ENCODE measurements at places on chromosomes 6 and 20.

- peak; percentile 61 for DNase-seq
Measured at GRCh38 chr6:166286839-166287271, 21.3 kb downstream of the PRR18 start.

DNA sequence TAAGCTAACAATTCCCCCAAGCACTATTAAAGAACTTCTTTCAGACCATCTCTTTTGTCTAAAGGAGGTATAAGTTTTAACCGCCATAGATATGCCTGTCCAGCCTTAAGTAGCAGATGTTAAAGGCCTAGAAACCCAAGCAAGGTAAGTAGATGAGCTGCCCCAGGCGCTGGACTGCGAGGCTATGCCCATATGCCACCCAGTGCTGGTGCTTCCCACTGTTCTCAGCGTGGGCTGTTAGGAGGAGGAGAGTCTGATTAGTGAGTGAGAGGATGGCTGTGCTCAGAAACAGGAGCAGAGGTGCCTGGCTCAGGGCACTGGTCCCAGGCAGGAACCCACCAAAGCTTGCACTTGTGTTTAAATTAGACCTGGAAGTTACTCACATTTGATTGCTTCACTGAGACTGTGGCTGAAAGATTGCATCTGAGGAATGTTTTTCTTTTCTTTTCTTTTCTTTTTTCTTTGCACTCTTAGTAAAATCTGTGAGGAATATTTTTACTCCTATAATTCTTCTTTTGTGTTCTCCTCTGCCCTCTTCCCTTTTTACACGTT is 32.2 kb downstream of the PRPH2 start:
- DNase-seq: no peak

GRCh38 chr6:157096522-157096921 is 226.8 kb downstream of the TMEM242 start:
- DNase-seq: no peak

DNA sequence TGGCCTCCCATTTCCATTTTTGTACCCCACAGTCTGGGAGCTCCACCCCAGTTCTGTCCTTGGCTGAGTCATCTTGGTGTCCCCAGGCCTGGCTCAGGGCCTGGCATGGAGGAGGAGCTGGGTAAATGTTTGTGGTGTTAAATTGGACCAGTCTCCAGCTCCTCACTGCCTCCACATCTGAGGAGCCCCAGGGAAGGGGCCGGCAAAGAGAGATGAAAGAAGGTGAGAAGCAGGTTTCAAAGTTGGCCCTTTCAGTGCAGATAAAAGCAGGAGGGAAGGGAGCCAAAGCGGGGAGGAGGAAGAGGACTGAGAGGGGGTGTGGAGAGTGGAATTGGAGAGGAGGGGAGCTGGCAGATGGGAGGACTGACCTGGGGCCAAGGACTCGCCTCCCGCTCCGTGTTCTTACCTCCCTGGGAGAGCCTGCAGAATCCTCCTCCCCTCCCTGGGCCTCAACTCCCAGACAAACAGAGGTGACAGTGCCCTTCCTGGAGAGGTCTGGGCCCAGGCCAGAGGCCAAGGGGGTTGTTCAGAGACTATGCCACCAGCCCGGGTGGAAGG is 89.0 kb downstream of the CD40 start:
- no peak for DNase-seq

- DNase-seq: no peak
Measured at GRCh38 chr6:42987533-42988451, 3.4 kb downstream of the PPP2R5D start.

DNA sequence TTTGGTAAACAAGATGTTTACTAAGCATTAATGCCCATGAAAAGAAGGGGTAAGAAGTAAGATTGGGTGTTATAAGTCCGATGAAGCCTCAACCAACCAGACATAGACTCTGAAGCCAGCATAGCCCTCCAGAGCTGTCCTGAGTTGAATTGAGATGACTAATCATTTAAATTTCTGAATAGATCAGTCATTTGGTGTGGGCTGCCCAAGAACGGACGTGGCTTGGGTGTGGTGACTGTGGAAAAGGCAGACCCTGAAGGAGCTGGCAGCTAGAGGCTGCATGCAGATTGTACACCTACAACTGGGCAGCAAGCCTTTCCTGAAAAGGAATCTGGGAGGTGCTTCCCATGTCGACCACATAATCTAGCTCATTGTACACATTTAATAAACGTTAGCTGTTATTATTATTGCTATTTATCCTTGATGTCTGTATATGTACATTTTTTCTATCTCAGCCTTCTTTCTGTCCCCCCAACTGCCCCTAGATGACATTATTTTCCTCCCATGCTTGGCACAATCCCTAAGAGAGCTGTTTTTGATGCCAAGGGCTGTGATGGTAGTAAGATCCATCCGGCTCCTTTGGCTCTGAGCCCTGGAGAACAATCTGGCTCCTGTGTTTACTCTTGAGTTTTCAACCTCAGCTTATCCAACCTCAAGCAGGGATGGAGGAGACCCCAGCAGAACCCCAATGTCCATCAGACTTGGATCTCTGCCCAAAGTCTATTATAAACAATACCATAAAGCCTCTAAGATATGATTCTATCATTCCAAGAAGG is 57.6 kb upstream of the JAG1 start:
- DNase-seq: no peak

- DNase-seq: no peak
Measured at GRCh38 chr6:141252828-141253608, 879.7 kb upstream of the GJE1 start.

Measured in HL-60 (cell line).